Hippocampal formation (tissue), 2 donors: ENCODE measurements at places on chromosomes 16 and 17.

GRCh38 chr16:49816875-49817274 lies 39.0 kb downstream of the ZNF423 start:
- no peak for DNase-seq

GRCh38 chr16:88116121-88116520 lies 164.9 kb downstream of the BANP start:
- no peak for DNase-seq

GRCh38 chr16:78396046-78396445 lies 296.6 kb downstream of the WWOX start:
- no peak for DNase-seq

GRCh38 chr16:86946396-86946795 lies 368.0 kb downstream of the FOXL1 start:
- DNase-seq: no peak
